ENCODE measurements at places on chromosomes 3 and 15. TPM values are rescaled to one million over a fixed set of nuclear protein-coding genes. Genes with fewer than 3 reads are reported as not detected.

RBM15B gene
- 55.6 TPM for total RNA-seq

CASR gene
- 0.16 TPM for total RNA-seq

GOLGA8F gene
- total RNA-seq, result not detected

GOLGA8A gene
- total RNA-seq, result 37.2 TPM

CAMKV gene
- 56.6 TPM for total RNA-seq

CD276 gene
- 153 TPM for total RNA-seq

SETD2 gene
- total RNA-seq, result 39.8 TPM

ARHGEF26 gene
- 12.8 TPM for total RNA-seq

SGO1 gene
- total RNA-seq, result 31.5 TPM

CYP19A1 gene
- not detected for total RNA-seq

GRK7 gene
- total RNA-seq, result not detected

ZNF774 gene
- 2.6 TPM for total RNA-seq

Measured in WTC11 (cell line).